ENCODE measurements at places on chromosomes 13 and 19.

GRCh38 chr13:40706439-40706838, 40.0 kb upstream of the FOXO1 start:
- no peak overlapping the region for H3K4me3 ChIP-seq
- no peaks in the 10 kb centered on the region for H3K27me3 ChIP-seq
- peaks cover 12% of the 10 kb centered on the region for H3K36me3 ChIP-seq
- no peak for DNase-seq
- H3K4me1 ChIP-seq: no peaks in the 10 kb centered on the region
- no peak overlapping the region for H3K27ac ChIP-seq

DNA sequence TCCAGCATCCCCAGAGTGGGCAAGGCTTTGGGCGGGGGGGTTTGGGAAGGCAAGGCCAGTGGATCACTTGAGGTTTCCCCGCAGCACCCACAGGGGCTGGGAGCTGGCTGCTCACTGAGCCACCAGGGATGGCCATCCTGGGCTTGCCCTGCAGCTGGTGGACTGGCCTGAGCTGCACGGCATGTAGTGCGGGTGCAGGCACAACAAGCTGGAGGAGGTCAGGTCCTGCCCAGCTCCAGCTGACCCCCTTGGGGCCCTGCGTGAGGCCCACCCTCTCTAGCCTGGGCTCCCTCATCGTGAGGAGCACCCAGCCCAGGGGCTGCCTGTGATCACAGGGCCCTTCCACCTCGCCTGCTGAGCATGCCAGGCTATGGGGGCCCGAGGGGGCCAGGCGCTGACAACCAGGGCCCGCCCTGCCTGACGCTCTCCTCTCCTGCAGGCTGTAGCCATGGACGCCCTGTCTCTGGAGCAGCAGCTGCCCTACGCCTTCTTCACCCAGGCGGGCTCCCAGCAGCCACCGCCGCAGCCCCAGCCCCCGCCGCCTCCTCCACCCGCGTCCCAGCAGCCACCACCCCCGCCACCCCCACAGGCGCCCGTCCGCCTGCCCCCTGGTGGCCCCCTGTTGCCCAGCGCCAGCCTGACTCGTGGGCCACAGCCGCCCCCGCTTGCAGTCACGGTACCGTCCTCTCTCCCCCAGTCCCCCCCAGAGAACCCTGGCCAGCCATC, 22.9 kb downstream of the COMP start:
- H3K36me3 ChIP-seq: no peaks in the 10 kb centered on the region
- no peak overlapping the region for H3K27ac ChIP-seq
- H3K4me1 ChIP-seq: no peaks in the 10 kb centered on the region
- no peaks in the 10 kb centered on the region for H3K27me3 ChIP-seq
- H3K4me3 ChIP-seq: no peak overlapping the region

GRCh38 chr19:48799358-48800300, 11.2 kb downstream of the BCAT2 start:
- peaks cover 4% of the 10 kb centered on the region for H3K36me3 ChIP-seq
- H3K4me3 ChIP-seq: peak overlapping the region; percentile 44
- DNase-seq: no peak
- no peak overlapping the region for H3K27ac ChIP-seq
- H3K4me1 ChIP-seq: peaks cover 9% of the 10 kb centered on the region

DNA sequence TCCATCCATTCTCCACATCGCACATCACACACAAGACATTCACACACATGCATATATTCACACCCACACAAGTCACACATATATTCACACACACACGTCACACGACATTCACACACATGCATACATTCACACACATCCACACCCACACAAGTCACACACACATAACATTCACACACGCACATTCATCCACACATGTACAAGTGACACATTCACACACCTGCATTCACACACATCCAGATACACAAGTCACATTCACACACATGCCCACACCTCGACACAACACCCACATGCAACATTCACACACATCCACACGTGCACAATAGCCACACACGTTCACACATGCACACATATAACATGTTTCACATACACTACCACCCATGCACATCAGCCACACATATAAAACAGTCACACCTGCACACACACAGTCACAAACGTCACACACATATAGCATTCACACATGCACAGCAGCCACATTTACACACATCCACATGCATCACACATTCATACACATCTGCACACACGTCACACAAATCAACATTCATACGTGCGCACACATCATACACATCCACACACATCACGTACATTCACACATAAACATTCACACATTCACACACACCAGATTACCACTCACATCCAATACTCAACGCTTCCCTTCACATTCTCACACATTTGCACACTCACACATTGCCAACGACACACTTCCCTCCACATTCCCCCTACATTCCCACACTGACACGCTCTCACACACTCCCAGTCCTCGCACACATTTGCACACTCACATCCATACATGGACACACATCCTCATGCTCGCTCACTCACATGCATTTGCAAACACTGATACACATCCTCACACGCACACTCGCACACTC, 41.0 kb downstream of the ANKRD10 start:
- H3K36me3 ChIP-seq: no peaks in the 10 kb centered on the region
- H3K4me1 ChIP-seq: peaks cover 33% of the 10 kb centered on the region
- H3K4me3 ChIP-seq: no peak overlapping the region
- H3K27ac ChIP-seq: no peak overlapping the region

GRCh38 chr13:103243495-103243894, 177.3 kb upstream of the SLC10A2 start:
- no peaks in the 10 kb centered on the region for H3K36me3 ChIP-seq
- no peaks in the 10 kb centered on the region for H3K4me1 ChIP-seq
- no peak overlapping the region for H3K4me3 ChIP-seq
- H3K27ac ChIP-seq: no peak overlapping the region

- no peaks in the 10 kb centered on the region for H3K27me3 ChIP-seq
- H3K27ac ChIP-seq: no peak overlapping the region
- no peaks in the 10 kb centered on the region for H3K4me1 ChIP-seq
- no peak overlapping the region for H3K4me3 ChIP-seq
- no peaks in the 10 kb centered on the region for H3K36me3 ChIP-seq
Observed at GRCh38 chr13:77429320-77430142, 102.6 kb upstream of the MYCBP2 start.

DNA sequence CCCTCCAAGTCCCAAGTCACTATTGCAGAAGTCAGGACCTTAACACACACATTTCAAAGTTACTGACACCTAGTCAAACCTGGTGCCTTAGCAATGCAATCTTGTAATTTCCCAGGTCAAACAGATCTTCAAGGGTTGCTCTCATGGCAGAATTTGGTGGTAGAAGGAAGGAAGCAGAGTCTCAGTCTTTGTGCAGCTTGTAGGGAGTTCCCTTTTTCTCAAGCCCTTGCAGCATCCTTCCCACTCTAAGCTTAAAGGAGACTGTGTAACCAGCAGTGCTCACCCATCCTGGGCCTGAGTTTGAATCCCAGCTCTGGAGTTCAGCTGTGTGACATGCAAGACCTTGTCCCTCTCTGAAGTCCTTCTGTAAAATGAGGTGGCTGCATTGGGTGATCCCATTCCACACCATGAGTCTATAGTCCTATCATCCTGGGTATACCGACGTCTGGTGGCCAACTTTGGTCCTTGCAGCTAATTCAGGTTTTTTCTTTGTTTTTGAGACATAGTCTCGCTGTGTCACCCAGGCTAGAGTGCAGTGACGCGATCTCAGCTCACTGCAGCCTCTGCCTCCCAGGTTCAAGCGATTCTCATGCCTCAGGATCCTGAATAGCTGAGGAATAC, 9.8 kb downstream of the SIGLEC10 start:
- no peaks in the 10 kb centered on the region for H3K27me3 ChIP-seq
- H3K27ac ChIP-seq: no peak overlapping the region
- no peaks in the 10 kb centered on the region for H3K4me1 ChIP-seq
- H3K4me3 ChIP-seq: no peak overlapping the region

- peaks cover 20% of the 10 kb centered on the region for H3K4me1 ChIP-seq
- H3K27ac ChIP-seq: peak overlapping the region; percentile 65
- no peak for DNase-seq
- H3K36me3 ChIP-seq: no peaks in the 10 kb centered on the region
- no peaks in the 10 kb centered on the region for H3K27me3 ChIP-seq
Observed at GRCh38 chr13:35349673-35350278, 126.7 kb downstream of the MAB21L1 start.

DNA sequence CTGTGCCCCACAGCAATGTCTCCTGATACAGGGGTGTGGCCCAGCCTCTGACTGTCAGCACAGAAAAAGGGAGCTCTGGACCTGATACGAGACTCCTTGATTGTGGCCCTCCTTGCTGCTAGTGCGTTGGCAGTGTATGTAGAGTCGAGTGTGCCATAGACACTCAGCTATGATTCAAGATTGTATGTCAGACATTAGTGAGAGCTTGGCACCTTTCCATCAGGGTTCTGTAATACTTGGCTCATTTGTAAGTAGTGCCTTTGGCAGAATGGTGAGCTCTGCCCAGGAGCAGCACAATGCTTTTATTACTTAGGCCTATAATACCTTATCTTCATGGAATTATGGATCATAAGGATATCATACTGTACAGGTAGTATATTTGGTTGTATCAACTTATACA, 83.4 kb downstream of the ATP8A2 start:
- peaks cover 11% of the 10 kb centered on the region for H3K27me3 ChIP-seq
- H3K36me3 ChIP-seq: peaks cover 4% of the 10 kb centered on the region
- no peaks in the 10 kb centered on the region for H3K4me1 ChIP-seq
- no peak overlapping the region for H3K27ac ChIP-seq
- no peak for DNase-seq

DNA sequence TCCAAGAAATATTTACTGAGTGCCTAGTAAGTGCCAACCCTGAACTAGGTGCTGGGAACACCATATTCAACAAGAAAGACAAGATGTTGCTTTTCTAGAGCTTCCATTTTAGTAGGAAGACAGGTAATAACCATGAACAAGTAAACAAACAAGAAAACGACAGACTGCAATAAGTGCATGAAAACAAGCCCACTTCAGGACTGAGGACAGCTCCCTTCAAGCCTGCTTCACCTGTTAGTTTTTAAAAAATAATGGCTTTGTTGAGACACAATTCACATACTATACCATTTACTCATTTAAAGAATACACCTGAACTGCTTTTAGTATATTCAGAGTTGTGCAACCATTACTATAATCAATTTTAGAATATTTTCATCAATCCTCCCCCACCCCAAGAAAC, 30.4 kb downstream of the CYP4F22 start:
- no peaks in the 10 kb centered on the region for H3K4me1 ChIP-seq
- no peak overlapping the region for H3K27ac ChIP-seq
- no peak for DNase-seq
- H3K4me3 ChIP-seq: no peak overlapping the region
- no peaks in the 10 kb centered on the region for H3K36me3 ChIP-seq

GRCh38 chr13:99122171-99122570, 78.5 kb upstream of the UBAC2 start:
- no peak overlapping the region for H3K27ac ChIP-seq
- no peaks in the 10 kb centered on the region for H3K36me3 ChIP-seq
- DNase-seq: no peak
- no peaks in the 10 kb centered on the region for H3K27me3 ChIP-seq

DNA sequence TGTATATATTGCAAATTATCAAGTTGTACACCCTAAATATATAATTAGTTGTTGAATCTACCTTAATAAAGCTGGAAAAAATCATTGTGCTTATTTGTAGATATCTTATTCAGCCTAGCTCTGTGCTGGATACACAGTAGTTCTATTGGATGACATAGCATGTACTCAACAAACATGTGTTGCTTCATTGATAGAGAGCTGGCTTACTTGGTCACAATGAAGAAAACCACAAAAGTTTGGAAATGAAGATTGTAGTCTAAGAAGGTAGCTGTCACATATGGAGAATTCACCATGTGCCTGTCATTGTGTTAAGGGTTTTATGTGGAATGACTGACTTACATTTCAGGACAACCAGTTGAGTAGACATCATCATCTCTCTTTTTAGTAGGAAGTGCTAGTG, 278.9 kb downstream of the LMO7 start:
- no peaks in the 10 kb centered on the region for H3K27me3 ChIP-seq
- DNase-seq: no peak
- no peak overlapping the region for H3K4me3 ChIP-seq
- peaks cover 9% of the 10 kb centered on the region for H3K4me1 ChIP-seq
- H3K27ac ChIP-seq: no peak overlapping the region
